ENCODE measurements at places on chromosomes 7 and 10.

DNA sequence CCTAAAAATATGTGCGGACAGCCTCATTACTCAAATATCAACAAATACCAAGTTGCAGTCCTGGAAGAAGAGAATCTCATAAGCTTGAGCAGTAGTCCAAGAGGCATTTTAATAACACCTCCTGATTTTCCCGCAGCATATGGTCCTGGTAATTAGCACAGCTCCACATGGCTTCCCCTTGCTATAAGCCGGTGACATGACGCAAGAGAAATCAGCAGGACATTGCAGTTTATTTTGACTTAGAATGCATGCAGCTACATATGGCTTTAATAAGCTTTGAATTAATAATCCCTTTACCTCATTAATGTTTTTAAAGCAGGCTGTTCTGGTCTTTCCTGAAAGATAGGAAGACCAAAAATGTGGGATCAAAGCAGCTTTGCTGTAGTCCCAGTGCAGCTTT is 137.6 kb downstream of the RAMP3 start:
- DNase-seq: no peak
- no peaks in the 10 kb centered on the region for H3K27me3 ChIP-seq
- no peak overlapping the region for H3K27ac ChIP-seq

GRCh38 chr7:77454802-77455201 is 38.7 kb upstream of the GSAP start:
- no peak overlapping the region for H3K4me3 ChIP-seq
- no peaks in the 10 kb centered on the region for H3K4me1 ChIP-seq
- H3K27ac ChIP-seq: no peak overlapping the region
- DNase-seq: no peak
- no peaks in the 10 kb centered on the region for H3K36me3 ChIP-seq

- H3K27ac ChIP-seq: no peak overlapping the region
- H3K36me3 ChIP-seq: no peaks in the 10 kb centered on the region
- no peaks in the 10 kb centered on the region for H3K27me3 ChIP-seq
- no peaks in the 10 kb centered on the region for H3K4me1 ChIP-seq
- no peak for DNase-seq
These were observed 89.7 kb upstream of the RPA3 start for GRCh38 chr7:7808156-7808555.

- no peaks in the 10 kb centered on the region for H3K27me3 ChIP-seq
- H3K27ac ChIP-seq: no peak overlapping the region
- no peak overlapping the region for H3K4me3 ChIP-seq
- no peaks in the 10 kb centered on the region for H3K36me3 ChIP-seq
- no peaks in the 10 kb centered on the region for H3K4me1 ChIP-seq
These were observed 212.4 kb downstream of the CAMK1D start for GRCh38 chr10:12561720-12562119.

GRCh38 chr10:100081075-100082001 is at the start of gene CPN1:
Gene CPN1 (minus strand): TSS chr10:100081869. CDS start chr10:100081625, 244 bp downstream.
- no peaks in the 10 kb centered on the region for H3K27me3 ChIP-seq
- no peaks in the 10 kb centered on the region for H3K36me3 ChIP-seq

DNA sequence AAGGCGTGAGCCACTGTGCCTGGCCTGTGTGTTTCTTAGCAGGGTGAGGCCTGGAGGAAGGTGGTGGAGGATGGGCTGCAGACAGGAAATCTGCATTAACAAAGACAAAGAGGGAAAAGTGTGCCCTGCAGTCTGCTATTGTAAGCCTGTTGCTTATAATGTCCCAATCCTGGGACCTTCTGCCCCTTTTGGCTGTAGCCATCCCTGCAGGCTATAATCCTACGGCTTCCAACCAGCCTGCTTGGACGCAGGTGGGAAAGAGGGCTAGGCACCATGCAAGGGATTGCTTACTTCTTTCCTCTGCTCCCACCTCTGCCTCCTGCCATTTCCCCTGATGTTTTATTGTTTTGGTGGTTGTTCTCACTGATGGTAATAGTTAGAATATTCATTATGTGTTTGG is 434.3 kb downstream of the PLXNA4 start:
- no peaks in the 10 kb centered on the region for H3K4me1 ChIP-seq
- no peak for DNase-seq
- H3K4me3 ChIP-seq: no peak overlapping the region
- no peaks in the 10 kb centered on the region for H3K27me3 ChIP-seq

DNA sequence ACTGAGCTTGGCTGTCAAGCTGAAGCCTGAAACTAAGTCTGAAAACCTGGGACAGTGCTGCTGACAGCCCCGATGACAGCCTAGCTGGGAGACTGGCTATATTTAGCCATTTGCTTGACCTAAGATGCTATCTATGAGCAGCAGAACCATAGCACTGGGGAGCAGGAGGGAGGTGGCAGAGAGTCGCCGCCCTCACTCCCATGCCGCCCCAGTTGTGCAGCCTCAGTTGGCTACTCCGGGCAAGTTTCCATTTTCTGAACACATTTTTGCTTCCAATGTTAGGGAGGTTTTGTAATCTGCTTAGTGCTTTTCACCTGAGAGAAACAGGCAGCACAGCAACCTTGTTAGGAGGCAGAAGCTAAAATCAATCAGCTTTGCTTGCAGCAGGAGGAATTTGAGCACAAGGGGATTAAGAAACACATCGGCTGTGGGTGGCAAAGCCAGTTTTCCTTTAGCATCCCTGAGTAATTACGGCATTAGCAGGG is 20.4 kb upstream of the C10orf71 start:
- H3K4me3 ChIP-seq: no peak overlapping the region
- no peak overlapping the region for H3K27ac ChIP-seq
- no peaks in the 10 kb centered on the region for H3K4me1 ChIP-seq

DNA sequence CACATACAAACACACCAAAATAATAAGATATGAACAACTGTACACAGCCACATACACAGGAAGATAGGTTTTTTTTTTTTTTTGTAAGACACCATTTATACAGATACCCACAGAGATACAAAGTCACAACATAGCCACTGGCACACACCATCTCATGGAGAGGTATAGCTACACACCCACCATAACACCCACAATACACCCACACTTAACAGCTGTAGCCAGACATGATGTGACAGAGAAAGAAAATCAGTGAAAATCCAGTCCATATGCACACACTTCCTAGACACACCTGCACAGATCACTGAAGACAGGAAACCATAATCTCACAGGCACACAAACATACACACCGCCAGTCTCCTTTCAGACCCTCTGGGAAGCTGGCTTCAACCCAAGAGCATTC is 62.4 kb upstream of the PAX2 start:
- H3K4me1 ChIP-seq: peaks cover 4% of the 10 kb centered on the region
- no peak overlapping the region for H3K27ac ChIP-seq
- peaks cover 100% of the 10 kb centered on the region for H3K27me3 ChIP-seq

- DNase-seq: no peak
- no peaks in the 10 kb centered on the region for H3K27me3 ChIP-seq
- H3K4me1 ChIP-seq: peaks cover 48% of the 10 kb centered on the region
These were observed 73.3 kb downstream of the FAM53B start for GRCh38 chr10:124670849-124671248.
